ENCODE measurements at places on chromosomes 1 and 21. TPM values are rescaled to one million over a fixed set of nuclear protein-coding genes. Genes with fewer than 3 reads are reported as not detected.
A peak's percentile ranks its signal among the peaks of the same experiment; 100 is the strongest.

DNA sequence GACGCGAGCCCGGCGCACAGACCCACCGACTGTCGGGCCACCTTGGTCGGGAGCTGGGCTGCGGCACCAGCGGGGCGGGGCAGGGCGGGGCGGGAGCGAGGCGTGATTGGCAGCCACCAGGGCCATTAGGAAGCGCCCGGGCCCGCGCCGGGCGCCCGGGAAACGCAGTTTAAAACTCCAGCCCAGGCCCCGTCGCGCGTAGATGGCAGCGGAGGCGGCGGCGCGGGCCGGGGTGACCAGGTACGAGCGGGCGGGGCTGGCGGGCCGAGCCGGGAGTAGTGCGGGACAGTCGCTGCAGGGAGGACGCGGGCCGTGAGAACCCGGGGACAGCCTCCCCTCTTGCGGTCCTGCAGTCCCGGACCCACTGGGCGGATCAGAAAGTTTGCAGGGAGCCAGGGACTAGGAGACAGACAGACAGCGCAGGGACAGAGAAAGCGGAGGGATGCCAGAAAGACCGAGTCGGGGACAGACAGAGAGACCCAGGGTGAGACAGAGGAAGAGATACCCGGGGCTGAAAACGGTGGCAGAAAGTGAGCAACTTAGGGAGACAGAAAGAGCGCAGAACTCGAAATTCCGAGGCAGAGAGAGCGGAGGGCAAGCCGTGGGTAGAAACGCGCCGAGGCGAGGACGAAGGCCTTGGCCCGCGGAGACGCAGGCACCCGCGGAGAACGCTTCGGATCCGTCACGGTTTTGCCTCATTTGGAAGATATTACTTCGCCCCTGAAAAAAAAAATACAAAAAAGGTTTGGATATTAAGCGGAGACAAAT lies at the start of gene DMBX1:
TSS of gene DMBX1 (plus strand) at position 199 of the 768 bp plus-strand sequence. CDS start 17,175 bp downstream, outside the sequence.
- no peak for DNase-seq
- H3K36me3 ChIP-seq, result no peaks in the 10 kb centered on the region
- peaks cover 10% of the 10 kb centered on the region for H3K4me1 ChIP-seq
- H3K27ac ChIP-seq, result no peak within 1 kb of the TSS
- peaks cover 84% of the 10 kb centered on the region for H3K27me3 ChIP-seq
- peak within 1 kb of the TSS; percentile 14 for H3K4me3 ChIP-seq

GRCh38 chr21:26471099-26471471 lies 102.0 kb downstream of the CYYR1 start:
- no peaks in the 10 kb centered on the region for H3K27me3 ChIP-seq
- H3K36me3 ChIP-seq, result no peaks in the 10 kb centered on the region
- H3K27ac ChIP-seq, result no peak overlapping the region
- H3K4me1 ChIP-seq, result no peaks in the 10 kb centered on the region
- no peak overlapping the region for H3K4me3 ChIP-seq
- no peak for DNase-seq

- H3K27ac ChIP-seq, result no peak overlapping the region
- H3K27me3 ChIP-seq, result no peaks in the 10 kb centered on the region
- H3K4me3 ChIP-seq, result no peak overlapping the region
- no peaks in the 10 kb centered on the region for H3K4me1 ChIP-seq
These were observed 249.0 kb downstream of the SETD4 start for GRCh38 chr21:35811191-35811806.

DNA sequence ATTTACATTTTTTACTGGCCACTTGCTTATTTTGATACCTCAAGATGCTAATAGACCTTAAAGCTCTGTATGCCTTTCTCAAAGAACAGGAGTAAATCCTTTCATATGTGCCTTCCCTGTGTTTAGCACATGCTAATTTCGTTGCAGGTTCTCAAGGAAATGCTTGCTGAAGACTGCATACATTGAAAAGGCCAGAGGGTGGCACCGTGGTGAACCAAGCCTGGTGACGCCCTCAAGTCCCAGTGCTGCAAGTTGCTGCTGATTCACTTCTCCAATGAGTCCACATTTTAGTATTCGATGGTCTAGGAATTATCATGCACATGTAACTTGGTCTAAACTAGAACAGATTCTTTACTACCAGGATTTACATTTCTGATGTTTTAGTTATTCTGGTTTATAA lies 94.1 kb downstream of the CLDN17 start:
- no peak overlapping the region for H3K4me3 ChIP-seq
- H3K27ac ChIP-seq, result no peak overlapping the region
- no peaks in the 10 kb centered on the region for H3K4me1 ChIP-seq
- no peaks in the 10 kb centered on the region for H3K36me3 ChIP-seq
- DNase-seq, result no peak

DNA sequence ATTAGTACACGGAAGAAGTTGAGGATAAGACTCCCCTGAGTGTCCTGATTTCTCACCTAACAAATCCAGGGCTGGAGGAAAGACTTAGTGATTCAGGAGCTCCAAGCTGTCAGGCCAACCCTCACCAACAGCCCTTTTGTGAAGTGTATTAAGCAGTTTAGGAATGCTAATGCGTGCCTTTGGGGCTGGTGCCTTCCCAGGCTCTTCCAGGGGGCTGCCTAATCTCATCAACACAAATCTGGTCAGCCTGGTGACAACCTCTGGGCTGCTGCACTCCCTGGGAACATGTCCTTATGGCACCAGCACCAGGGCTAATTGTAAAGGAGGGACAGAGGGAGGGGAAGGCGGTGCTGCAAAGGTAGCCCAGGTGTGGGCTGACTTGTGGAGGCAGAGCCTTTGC lies 15.5 kb downstream of the CSMD2 start:
- no peak overlapping the region for H3K27ac ChIP-seq
- no peak overlapping the region for H3K4me3 ChIP-seq
- H3K27me3 ChIP-seq, result no peaks in the 10 kb centered on the region
- DNase-seq, result no peak

DNA sequence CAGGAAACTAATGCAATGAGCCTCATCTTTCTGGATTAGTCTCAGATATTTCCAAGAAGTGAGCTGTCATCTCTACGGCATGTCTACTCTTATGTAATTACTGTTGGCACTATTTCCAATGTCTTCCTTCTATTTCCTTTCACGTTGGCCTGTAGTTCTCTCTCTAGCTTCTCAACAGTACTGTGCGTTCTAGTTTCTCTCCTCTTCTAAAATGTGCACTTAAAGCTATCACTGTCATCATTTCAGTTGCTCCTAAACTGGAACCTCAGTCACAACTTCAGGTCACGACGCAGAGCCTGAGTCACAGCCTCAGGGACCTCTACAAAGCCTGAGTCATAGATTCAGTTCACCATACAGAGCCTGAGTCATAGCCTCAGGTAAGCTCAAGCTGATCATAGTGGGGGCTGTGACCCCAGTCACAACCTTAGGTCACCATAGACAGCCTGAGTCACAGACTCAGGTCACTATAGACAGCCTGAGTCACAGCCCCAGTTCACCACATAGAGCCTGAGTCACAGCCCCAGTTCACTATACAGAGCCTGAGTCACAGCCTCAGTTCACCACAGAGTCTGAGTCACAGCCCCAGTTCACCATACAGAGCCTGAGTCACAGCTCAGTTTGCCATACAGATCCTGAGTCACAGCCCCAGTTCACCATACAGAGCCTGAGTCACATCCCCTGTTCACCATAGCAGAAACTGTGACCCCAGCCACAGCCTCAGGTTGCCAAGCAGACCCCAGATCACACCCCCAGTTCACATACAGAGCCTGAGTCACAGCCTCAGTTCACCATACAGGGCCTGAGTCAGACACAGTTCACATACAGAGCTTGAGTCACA lies 13.0 kb downstream of the WNT9A start:
- no peak overlapping the region for H3K4me3 ChIP-seq
- 0 out of 2 replicates have a peak, but pooled peaks cover 3% of the 10 kb centered on the region for H3K36me3 ChIP-seq
- H3K4me1 ChIP-seq, result no peaks in the 10 kb centered on the region
- H3K27ac ChIP-seq, result no peak overlapping the region

- H3K36me3 ChIP-seq, result no peaks in the 10 kb centered on the region
- no peak overlapping the region for H3K27ac ChIP-seq
- DNase-seq, result no peak
- no peaks in the 10 kb centered on the region for H3K4me1 ChIP-seq
- H3K27me3 ChIP-seq, result peaks cover 17% of the 10 kb centered on the region
- no peak overlapping the region for H3K4me3 ChIP-seq
These were observed 14.1 kb downstream of the F5 start for GRCh38 chr1:169572187-169572586.

- no peak overlapping the region for H3K27ac ChIP-seq
- DNase-seq, result no peak
- H3K4me3 ChIP-seq, result no peak overlapping the region
- H3K27me3 ChIP-seq, result no peaks in the 10 kb centered on the region
These were observed 3.8 kb downstream of the F13B start for GRCh38 chr1:197063212-197063611.

DNA sequence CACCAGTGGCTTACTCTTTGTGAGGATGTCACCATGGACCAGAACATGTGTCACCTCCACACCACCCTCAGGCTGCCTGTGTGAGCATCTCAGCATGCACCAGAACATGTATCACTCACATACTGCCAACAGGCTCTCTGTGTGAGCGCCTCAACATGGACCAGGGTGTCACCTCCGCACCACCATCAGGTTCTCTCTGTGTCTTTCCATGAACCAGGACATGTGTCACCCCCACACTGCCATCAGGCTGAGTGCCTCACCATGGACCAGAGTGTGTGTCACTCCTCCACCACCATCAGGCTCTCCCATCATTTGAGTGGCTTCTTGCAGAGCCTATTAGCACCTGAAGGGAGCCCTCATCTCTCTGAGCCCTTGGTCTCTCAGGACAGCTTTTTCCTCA lies 125.2 kb downstream of the ZNF648 start:
- H3K4me3 ChIP-seq, result no peak overlapping the region
- DNase-seq, result no peak
- no peak overlapping the region for H3K27ac ChIP-seq
- H3K36me3 ChIP-seq, result no peaks in the 10 kb centered on the region
- H3K4me1 ChIP-seq, result no peaks in the 10 kb centered on the region

DNA sequence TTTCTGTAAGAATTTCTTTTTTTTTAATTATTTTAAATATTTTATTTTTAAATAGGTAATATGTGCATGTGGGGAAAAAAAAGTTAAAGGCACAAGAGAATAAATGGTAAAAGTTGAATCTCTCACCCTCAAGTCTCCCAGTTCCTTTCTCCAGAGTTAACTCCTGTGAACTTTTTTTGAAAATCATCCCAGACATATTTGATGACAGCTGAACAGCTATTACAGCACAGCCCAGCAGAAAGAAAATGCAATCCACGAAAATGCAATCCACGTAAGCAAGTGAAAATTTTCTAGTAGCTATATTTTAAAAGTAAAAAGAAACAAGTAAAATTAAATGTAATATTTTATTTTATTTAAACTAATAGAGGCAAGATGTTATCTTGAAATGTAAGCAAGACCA lies 310.0 kb upstream of the RUNX1 start:
- no peak for DNase-seq
- H3K4me1 ChIP-seq, result no peaks in the 10 kb centered on the region
- H3K36me3 ChIP-seq, result no peaks in the 10 kb centered on the region
- H3K27me3 ChIP-seq, result no peaks in the 10 kb centered on the region

DNA sequence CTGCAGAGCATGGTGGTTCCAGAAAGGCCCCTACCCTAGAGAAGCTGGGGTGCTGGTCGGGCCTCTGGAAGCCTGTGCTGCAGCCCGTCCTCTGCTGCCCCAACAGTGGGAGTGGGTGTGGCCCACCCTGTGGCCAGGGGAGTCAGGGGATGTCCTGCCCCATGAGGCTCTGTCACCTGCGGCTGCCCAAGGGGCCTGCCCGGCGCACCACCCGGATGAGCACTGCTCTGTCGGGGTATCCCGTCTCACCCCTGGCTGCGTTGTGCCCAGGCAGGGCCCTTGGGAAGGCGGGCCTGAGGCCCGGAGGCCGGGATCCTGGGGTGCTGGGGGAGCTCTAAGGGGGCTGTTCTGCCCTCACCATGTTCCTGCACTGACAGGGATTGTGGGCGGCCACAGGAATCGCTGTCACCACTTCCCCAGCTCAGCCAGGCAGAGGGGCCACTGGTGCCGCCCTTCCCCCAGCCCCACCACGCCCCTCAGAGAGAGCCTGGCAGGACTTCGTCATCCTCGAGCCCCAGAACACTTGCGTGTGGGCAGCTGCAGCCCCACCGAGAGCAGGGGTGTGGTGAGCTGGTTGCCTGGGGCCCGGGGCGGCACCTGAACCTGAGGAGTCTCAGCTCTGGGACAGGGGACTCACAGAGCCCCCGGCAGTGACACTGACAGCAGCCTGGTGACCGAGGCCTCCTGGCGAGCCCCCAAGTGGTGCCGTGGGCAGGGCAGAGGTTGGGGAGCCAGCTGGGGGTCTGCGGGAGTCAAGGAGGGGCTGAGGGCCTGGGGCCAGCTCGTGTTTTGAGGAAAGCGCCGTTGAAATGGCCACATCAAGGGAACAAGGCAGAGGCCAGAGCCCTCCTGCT lies 20.2 kb downstream of the PANK4 start:
- no peaks in the 10 kb centered on the region for H3K27me3 ChIP-seq
- no peak overlapping the region for H3K27ac ChIP-seq
- no peak for DNase-seq

- peak overlapping the region; percentile 98 for H3K4me3 ChIP-seq
- H3K36me3 ChIP-seq, result peaks cover 9% of the 10 kb centered on the region
- DNase-seq, result peak; percentile 43
- H3K4me1 ChIP-seq, result peaks cover 13% of the 10 kb centered on the region
- H3K27me3 ChIP-seq, result no peaks in the 10 kb centered on the region
These were observed 1.5 kb downstream of the KIF1B start for GRCh38 chr1:10211805-10212410.

DNA sequence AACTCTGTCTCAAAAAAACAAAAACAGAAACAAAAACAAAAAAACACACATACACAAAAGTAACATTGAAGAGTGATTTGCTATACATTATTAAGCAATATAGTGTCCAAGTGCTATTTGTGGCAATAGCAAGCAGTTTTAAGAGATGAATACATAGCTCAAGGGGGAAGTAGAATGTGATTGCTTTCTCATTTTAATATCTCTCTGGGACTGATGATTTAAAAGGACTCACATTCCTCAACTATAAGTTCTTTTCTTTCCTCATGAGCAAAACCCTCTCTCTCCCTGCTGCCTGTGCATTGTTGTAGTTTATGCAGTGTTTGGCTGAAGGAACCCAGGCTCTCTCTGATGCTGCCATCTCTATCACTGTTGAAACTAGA lies 47.0 kb upstream of the CSF1 start:
- peaks cover 28% of the 10 kb centered on the region for H3K4me1 ChIP-seq
- no peak overlapping the region for H3K4me3 ChIP-seq
- H3K27me3 ChIP-seq, result no peaks in the 10 kb centered on the region
- H3K36me3 ChIP-seq, result no peaks in the 10 kb centered on the region
- H3K27ac ChIP-seq, result no peak overlapping the region

DNA sequence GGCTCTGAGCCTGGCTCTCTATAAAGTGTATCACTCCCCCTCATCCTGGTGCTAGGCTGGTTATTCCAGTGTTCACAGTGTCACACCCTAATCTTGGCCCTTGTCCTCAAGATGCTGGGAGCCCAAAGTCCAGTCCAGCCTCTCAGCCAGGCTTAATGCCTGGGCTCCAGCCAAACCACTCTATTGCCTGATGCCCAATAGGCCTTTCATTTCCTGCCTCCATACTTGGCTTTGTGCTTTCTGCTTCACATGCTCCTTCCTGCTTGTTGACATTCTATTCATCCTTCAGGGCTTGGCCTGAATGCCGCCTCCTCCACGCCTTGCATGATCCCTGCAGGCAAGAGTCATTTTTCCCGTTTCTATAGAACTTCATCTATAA lies 1.7 kb downstream of the KLHDC8A start:
- H3K27ac ChIP-seq, result no peak overlapping the region
- DNase-seq, result no peak
- no peaks in the 10 kb centered on the region for H3K36me3 ChIP-seq
- H3K4me1 ChIP-seq, result no peaks in the 10 kb centered on the region
- H3K27me3 ChIP-seq, result peaks cover 10% of the 10 kb centered on the region

- H3K4me1 ChIP-seq, result no peaks in the 10 kb centered on the region
- DNase-seq, result no peak
- no peaks in the 10 kb centered on the region for H3K36me3 ChIP-seq
- no peak overlapping the region for H3K27ac ChIP-seq
- H3K27me3 ChIP-seq, result no peaks in the 10 kb centered on the region
These were observed 53.1 kb upstream of the PROX1 start for GRCh38 chr1:213934649-213935048.

The KCNH1 gene
- total RNA-seq, result 2.7 TPM

The LEFTY1 gene
- not detected for total RNA-seq

The GJA5 gene
- total RNA-seq, result not detected
